Inflammatory macrophage treated with lipopolysaccharide for 4 hours (primary cell): ENCODE measurements at places on chromosomes 5 and 9.

DNA sequence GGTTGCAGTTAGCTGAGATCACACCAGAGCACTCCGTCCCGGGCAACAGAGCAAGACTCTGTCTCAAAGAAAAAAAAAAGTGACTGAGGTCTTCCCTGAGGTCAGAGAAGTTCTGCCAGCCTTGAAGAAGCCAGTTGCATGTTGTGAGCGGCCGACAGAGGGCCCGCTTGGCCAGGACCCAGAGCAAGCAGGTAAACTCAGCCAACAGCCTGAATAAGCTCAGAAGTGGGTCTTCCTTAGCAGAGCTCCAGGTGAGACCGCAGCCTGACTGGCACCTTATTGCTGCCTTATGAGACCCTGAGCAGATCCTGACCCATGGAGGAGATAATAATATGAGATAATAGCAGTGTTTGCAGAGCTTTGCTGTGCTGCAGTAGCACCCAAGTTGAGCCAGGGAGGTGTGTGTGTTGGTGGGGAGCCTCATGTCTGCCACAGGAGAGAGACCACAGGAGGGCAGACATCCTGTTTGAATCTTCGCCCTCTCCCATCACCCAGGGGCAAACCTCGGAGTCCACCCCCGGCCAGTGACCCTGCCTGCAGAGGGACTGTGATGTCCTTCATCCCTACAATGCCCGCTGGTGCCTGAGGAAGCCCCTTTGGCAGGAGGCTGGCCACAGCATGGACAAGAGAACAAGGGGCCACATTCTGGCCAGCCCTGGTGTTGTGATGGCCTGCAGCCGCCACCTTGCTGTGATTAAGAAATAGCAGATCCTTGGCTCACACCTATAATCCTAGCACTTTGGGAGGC lies 10.8 kb upstream of the BARX1 start:
- DNase-seq, result no peak

GRCh38 chr9:19464061-19464763 lies 55.4 kb downstream of the ACER2 start:
- no peak for DNase-seq

- DNase-seq, result peak; percentile 95
Observed at GRCh38 chr5:95861221-95861863, 38.8 kb upstream of the GLRX start.

DNA sequence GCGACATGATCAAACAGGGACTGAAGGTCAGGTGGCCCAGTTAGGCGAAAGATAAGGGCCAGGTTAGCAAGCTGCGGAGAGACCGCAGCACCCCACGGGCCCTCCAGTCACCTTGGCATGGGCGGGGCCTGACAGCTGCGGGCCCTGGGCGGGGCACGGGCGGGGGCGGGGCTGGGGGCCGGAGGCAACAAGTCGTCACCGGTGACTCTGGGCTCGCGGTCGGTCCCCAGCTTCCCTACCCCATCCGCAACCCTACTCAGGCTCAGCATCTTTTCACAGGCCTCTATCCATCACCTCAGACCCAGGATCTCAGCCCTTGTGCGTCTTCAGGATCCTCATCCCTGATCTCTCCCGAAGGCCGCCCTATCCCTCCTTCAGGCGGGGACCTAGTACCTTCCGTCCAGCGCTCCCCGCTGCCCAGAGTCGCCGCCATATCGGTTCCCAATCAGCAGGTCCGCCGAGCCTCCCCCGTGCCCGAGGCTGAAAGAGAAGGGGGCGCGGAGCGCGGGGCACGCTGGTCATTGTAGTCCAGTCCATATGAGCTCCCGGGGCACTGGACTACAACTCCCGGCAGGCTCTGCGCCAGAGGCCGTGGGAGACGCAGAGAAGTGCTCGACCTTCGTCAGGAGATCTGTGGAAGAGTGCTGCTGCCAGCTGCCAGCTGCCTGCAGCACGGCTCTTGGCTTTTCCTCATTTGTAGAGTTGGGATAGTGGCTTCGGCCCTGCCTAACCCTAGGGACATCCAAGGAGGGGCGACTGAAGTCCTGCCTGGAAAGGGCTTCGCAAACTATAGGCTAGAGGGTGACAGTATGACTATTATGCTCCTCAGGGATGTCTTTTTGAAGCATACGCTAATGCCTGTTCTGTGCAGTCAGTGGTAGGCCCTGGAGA lies at the start of gene DNAJC18:
Gene DNAJC18 (minus strand): TSS at position 513 of the 891 bp plus-strand sequence. CDS start 80 bp downstream, at position 433.
- peak; percentile 91 for DNase-seq

DNA sequence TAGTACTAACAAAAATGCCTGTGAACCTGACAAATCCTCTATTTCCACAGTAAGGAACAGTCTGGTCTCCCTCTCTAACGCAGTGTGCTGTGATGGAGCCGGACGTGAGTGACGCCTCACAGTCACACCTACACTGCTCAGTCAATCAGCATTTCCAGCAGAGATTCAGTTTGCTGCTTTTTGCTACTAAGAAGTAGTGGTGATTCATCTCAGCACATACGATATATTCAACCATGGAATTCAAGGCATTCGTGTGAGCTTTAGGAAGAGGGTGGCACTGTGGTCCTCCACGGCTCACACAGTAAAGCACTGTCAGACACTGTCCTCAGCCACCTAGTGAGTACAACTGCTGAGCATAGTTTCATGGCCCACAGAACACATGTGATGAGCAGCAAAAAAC lies 70.9 kb downstream of the SETX start:
- DNase-seq, result no peak

DNA sequence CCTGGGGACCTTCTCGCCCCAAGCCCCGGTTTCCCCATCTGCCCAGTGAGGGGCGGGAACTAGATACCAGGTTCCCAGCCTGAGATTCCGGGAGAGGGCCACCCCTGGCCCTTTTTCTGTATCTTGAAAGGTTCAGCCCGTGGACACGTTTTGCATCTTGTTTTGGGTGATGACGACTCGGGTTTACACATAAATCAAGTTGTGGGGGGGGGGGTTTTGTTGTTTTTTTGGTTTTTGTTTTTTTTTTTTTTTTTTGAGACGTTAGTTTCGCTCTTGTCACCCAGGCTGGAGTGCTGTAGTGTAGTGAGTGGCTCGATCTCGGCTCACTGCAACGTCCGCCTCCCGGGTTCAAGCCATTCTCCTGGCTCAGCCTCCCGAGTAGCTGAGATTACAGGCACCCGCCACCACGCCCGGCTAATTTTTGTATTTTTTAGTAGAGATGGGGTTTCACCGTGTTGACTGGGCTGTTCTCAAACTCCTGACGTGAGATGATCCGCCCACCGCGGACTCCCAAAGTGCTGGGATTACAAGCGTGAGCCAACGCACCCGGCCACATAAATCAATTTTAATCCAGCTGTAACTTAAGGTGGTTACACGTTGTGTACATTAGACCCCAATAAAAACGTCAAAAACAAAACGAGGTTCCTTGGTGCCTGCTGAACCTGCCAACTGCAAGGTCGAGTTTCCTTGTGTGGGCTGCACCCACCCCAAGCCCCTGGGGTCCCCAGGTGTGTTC lies 1.1 kb upstream of the BRD3 start:
- DNase-seq, result no peak

- DNase-seq, result no peak
Observed at GRCh38 chr9:26234865-26235264, 556.6 kb upstream of the TUSC1 start.

DNA sequence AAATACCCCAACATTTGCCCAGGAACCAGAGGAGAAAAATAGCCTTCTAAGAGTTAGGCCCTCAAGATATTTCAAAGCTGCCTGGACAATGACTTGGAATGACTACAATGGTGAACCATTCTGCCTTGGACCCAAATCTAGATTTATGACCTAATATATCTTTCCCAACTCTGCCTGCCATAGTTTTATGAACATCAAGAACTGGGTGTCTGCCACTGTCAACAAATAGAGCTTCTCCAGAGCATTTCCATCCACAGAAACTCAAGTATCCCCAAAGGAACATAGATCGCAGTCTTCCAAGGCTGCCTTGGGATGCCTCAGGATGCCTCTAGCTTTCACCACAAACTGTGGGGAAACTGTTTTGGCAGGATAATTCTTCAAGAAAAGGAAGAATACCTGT lies 48.2 kb upstream of the NFIB start:
- no peak for DNase-seq

DNA sequence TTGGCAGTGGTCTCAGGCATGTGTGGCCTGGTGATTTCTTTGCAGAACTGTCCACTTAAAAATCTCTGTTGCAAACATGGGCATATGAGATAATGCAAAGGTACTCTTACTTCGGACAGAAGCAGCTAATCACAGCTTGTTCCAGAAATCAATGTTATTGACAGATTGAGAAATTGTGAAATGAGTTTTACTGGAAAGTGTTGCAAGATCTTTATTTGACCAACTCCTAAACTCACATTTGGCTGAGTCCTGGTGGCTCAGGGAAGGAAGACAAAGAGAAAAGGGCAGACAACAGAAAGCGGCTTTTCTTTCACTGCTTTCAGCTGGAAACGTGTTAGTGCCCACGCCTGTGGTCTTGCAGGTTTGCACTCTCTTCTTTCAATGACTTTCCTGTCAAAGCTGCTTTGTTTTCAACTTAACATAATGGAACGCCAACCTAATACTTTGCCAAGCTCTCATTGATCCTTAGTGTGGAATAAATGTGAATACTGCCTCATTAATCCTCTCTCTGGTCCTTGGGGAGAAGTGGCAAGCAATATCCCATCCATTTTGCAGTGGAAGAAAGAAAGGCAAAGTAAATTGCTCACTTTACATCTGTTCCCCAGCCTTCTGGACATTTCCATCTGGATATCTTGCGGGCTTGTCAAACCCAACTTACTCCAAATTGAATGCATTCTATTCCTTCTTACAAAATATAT lies 586.4 kb downstream of the LRRC70 start:
- DNase-seq, result no peak

- no peak for DNase-seq
Observed at GRCh38 chr9:9091387-9091786, 1291.8 kb upstream of the DMAC1 start.

DNA sequence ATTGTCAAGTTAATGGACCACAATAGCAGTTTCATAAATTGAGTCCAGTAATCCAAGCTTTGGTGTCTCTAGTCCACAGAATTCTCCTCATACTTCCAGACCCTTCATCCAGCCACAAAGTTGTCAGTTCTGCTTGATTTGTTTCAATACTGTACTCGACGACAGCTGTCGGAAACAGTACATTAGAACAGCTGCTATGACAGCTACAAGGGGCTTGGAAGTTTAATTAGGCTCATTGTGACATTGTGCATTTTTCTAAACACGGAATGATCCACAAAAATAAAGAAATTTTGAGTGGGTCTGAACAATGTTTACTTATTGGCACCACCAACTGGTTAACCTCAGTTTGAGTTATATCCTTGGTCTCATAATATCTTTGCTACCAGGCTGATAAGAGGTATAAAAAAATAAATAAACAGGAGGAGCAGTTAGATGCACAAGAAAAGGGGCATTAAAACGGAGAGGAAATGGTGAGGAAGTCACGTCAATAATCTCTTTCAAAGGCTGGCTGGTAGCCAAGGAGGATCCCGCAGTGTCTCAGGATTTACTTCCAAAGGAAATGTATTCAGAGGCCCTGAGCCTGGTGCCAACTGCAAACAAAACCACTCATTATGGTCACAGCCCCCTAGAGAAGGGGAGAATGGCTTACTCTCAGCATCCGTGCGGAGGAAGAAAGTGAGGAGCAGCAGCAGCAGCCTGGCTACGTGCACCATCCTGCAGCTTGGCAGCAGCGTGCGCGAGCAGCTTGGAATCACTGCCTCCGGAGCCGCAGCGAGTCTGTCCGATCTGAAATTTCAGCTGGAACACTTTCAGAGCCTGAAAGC lies 933.8 kb upstream of the DMAC1 start:
- no peak for DNase-seq

- DNase-seq, result peak; percentile 9
Observed at GRCh38 chr9:128494108-128494745, 10.3 kb upstream of the GLE1 start.
